D341Med (cell line): ENCODE measurements at places on chromosomes 2 and 18.

GRCh38 chr2:19576411-19576810, 218.0 kb upstream of the OSR1 start:
- DNase-seq: no peak

DNA sequence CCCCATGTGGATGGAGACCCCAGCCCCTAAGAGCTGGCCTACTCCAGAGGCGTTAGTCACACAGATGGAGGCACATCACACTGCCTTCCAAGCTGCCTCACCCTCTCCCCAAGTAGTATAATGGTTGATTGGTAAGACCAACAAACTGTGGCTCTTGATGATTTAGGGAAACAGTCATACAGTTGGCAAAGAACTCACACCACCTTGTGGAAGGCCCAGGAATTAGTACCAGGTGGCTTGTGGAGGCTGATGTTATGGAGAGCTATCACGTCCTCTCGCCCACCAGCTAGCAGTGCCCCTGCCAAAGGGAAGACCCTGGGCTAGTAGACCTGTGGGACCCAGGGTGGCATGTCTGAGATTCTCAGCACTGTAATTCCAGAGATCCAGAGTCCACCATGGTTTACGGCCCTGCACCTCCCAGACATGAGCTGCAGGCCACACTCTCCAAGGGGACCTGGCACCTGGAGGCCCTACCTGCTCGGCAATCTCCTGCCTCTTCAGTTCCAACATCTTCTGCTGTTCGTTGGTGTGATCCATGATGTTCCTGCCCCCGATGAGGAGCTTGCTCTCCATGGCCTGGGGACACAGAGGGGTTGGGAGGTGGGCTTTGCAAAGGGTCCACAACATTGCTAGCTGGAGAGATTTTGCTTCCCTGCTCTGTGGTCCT, 26.3 kb downstream of the KIF3C start:
- DNase-seq: no peak

DNA sequence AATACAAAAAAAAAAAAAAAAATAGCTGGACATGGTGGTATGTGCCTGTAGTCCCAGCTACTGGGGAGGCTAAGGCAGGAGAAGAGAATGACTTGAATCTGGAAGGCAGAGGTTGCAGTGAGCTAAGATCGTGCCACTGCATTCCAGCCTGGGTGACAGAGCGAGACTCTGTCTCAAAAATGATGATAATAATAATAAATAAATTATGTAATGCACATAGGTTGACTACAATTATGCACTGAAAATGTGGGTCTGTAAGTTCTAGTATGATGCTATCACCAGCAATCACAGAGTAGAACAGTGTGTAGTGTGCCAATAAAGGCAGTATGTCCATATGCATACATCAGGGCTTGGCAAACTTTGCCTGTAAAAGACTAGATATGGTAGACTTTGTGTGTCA, 55.6 kb upstream of the MYCN start:
- DNase-seq: no peak

- no peak for DNase-seq
Measured at GRCh38 chr2:65026704-65027464, 29.3 kb upstream of the CEP68 start.

DNA sequence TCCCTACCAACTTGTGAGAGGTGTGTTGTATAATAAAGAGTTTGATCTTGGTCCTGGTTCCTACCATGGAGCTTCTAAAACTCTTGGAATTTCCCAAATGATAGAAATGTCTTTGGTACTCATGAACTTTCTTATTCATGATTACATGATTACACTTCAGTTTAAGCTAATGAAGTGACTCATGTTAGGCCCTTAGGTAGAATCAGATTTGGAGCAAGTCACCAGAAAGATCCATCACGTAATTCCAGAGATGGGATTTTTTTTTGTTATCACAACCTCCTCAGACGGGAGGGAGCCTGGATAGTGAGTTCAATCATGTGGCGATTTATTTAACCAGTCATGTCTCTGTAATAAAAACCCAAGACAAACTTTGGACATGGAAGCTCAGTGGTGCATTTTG, 1287.6 kb upstream of the ZEB2 start:
- no peak for DNase-seq

DNA sequence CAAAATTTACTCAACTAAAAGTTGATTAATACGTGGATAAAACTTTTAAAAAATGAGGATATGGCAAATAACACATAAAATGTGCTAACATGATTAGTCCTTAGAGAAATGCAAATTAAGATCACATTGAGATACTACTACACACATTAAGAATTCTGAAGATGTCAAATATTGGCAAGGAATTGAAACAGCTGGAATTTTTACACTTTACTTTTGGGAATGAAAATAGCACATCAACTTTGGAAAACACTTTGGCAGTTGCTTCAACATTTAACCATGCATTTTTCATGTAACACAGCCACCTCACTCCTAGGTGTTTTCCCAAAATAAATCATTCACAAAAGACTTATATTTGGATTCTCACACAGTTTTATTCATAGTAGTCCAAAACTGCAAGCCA, 687.9 kb upstream of the SETBP1 start:
- DNase-seq: no peak

GRCh38 chr2:33247365-33247764, 229.1 kb upstream of the RASGRP3 start:
- no peak for DNase-seq
